ENCODE measurements at places on chromosomes 7 and 10.
A peak's percentile ranks its signal among the peaks of the same experiment; 100 is the strongest.

DNA sequence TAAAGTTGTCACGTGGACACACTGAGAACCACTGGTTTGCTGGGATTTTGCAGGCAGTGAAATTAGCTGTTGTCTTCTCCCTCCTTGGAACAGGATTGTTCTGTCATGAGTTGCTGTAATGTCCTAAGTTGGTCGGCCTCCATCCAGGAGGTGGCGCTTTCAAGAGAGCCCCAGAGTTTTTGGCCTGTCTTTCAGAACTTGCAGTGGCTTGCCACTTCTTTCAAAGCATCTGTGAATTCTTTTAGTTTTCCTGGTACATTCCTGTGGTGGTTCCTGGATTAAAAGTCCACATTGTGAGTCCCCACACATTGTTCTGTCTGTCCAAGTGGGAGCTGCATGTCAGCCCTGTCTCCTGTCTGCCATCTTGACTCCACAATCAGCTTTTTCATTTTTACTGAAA lies 133.8 kb downstream of the PON1 start:
- H3K4me1 ChIP-seq, result no peaks in the 10 kb centered on the region
- no peak overlapping the region for H3K4me3 ChIP-seq
- peak; percentile 51 for DNase-seq
- no peaks in the 10 kb centered on the region for H3K36me3 ChIP-seq

DNA sequence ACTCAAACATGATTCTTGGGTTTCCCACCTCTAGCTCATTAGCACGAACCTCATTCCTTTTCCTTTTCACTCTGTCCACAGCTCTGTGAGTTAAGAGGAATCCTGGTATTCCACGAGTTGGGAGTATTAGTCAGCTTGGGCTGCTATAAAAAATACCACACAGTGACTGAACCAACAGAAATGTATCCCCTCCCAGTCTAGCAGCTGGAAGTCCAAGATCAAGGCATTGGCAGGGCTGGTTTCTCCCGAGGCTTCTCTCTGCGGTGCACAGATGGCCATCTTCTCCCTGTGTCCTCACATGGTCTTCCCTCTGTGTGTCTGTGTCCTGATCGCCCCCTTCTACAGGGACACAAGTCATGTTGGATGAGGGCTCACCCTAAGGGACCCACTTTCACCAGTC lies 261.6 kb downstream of the TNS3 start:
- DNase-seq, result no peak

DNA sequence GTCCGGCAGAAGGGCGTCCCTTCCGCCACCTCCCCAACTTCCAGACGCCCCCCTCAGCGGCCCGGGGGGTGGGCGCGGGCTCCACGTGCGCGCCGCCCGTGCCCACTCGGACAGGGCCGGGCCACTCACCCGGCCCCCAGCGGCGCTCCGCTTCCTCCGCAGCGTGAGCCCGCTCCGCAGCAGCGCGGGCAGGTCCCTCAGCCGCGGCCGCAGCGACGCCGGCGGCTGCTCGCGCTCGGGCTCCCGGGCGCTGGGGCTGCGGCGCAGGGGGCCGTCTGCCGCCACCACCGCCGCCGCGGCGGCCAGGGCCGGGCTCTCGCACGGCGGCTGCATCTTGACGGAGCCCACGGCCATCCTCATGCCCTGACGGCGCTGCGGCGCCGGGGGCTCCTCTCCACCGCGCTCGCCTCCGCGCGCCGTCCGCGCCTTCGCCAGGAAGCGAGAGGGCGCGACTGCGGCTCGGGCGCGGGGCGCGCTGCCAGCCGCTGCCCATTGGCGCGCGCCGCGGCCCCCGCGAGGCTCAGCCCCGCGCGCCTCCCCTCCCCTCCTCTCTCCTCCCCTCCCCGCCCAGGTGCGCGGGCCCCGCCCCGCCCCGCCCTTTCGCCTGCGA lies at the start of gene RAPGEF5:
RAPGEF5 (minus strand) TSS at position 454 of the 610 bp plus-strand sequence; CDS start at position 360, 94 bp downstream.
- H3K4me1 ChIP-seq, result peaks cover 48% of the 10 kb centered on the region
- DNase-seq, result peak; percentile 88
- H3K27ac ChIP-seq, result peak within 1 kb of the TSS; percentile 79
- H3K4me3 ChIP-seq, result peak within 1 kb of the TSS; percentile 87
- no peaks in the 10 kb centered on the region for H3K27me3 ChIP-seq

GRCh38 chr10:113987805-113988204 lies 55.9 kb upstream of the ADRB1 start:
- peaks cover 3% of the 10 kb centered on the region for H3K4me1 ChIP-seq
- no peaks in the 10 kb centered on the region for H3K27me3 ChIP-seq
- H3K36me3 ChIP-seq, result no peaks in the 10 kb centered on the region
- H3K4me3 ChIP-seq, result no peak overlapping the region
- peak; percentile 37 for DNase-seq
- no peak overlapping the region for H3K27ac ChIP-seq

DNA sequence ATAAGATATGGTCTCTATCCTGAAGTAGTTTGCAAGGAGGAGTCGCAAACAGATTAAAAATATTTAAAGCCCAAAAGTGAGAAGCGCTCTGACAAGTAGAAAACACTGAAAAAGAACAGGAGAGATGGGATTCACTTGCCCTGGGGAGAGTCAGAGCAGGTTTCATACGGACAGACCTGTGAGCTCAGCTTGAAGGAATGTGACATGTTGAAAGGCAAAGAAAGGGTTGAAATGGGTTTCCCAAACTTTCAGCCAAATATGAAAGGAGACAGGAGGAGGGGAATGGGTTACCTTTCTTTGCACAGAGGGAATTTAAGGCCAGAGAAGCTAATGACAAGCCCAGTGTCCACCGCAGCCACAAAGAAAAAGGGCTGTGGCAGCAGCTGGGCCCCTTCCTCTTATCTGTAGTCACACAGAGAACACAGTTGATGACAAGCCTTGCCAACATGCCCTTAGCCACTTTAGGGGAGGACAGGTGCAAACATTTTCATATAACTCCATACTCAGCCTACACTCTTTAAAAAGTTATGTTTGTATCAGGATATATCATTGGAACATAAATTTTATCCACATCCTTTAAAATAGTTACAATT lies 14.9 kb downstream of the HOXA1 start:
- no peaks in the 10 kb centered on the region for H3K4me1 ChIP-seq
- H3K27me3 ChIP-seq, result no peaks in the 10 kb centered on the region
- H3K27ac ChIP-seq, result no peak overlapping the region
- no peaks in the 10 kb centered on the region for H3K36me3 ChIP-seq

DNA sequence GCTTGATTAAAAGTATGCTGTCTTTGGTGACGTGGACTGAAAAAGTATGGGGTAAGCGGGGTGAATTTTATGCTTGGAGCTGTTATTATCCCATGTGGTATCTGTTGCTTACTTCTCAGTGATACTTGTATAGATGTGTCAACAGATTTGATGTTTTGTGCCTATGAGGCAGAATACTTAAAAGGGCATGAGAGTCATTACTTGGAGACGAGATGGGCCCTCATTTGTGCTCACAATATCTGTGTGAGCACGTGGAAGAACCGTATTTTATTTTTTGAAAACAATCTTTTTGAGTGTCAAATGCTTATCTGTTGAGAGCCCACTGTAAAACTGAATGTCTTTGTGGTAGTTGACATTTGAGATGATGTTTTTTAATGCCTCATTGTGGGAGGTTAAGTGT lies 281.9 kb downstream of the EXOC4 start:
- H3K36me3 ChIP-seq, result no peaks in the 10 kb centered on the region
- H3K4me3 ChIP-seq, result no peak overlapping the region
- H3K4me1 ChIP-seq, result no peaks in the 10 kb centered on the region
- no peak overlapping the region for H3K27ac ChIP-seq
- DNase-seq, result no peak

GRCh38 chr7:101450064-101450463 lies 87.4 kb downstream of the COL26A1 start:
- no peaks in the 10 kb centered on the region for H3K4me1 ChIP-seq
- H3K36me3 ChIP-seq, result no peaks in the 10 kb centered on the region
- no peaks in the 10 kb centered on the region for H3K27me3 ChIP-seq

DNA sequence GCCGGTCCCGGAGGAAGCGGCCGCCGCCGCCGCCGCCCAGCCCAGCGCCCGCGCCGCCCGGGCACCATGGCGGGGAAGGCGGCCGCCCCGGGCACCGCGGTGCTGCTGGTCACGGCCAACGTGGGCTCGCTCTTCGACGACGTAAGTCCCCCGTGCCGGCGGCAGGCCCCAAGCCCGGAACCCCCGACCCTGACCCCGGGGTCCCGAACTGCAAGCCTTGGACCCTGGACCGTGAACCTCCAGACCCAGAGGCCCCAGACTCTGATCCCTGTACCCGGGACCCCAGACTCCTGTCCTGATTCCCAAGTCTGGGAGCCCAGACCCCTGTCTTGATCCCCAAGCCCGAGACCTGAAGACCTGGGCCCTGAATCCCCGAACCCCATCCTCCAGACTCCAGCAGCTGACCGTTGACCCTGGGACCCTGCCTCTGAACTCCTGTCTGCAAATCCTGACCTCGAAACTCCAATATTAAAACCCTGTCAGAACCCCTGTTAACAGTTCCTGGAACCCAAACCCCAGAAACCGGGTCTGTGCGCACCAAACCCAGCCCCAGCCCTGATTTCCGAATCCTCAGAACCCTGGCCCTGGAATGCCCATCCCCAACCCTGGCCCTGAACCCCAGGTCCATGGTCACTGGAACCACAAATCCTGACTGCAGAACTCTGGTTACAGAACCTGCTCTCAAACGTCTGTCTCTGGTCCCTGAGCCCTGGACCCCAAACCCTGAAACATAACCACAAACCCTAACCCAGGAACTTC lies 623 bp downstream of the INPP5A start:
- no peaks in the 10 kb centered on the region for H3K36me3 ChIP-seq
- no peak for DNase-seq
- H3K27me3 ChIP-seq, result no peaks in the 10 kb centered on the region
- H3K4me3 ChIP-seq, result peak overlapping the region; percentile 59

DNA sequence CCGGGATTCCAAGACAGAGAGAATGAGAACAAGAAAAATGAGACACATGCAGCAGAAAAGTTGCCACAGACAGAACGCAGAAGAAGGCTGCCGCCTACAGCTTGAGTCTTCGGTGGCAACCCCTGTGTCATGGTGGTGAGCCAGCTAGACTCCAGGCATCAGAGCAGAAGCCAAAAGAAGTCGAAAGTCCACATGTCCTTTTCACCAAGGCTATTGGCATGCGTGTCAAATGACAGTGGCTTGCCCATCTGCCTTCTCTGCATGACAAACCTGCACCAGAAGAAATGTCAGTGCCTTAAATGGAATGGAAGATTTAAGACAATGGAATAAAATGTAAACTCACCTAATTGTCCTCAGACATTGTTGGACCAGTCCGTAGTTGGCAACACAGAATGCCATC lies 93.9 kb upstream of the NPSR1 start:
- no peaks in the 10 kb centered on the region for H3K27me3 ChIP-seq
- H3K4me3 ChIP-seq, result no peak overlapping the region
- H3K4me1 ChIP-seq, result peaks cover 5% of the 10 kb centered on the region

DNA sequence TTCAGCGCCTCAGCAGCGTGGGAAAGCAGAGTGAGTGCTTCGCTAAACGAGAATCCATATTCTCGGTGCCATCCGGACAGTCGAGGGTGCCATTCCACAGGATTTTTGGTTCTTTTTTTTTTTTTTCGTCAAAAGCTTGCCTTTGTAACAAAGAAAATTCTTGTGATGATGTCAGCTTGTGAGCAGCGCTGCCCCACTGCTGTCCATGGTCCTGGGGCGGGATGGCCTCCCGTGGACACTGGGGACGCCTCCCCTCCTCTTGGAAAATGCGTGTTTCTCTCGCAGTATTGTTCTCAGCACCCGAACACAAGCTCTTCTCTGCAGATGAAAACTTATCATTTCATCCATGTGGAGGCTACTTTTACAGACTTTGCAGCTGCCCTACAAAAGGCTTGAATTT lies 477.4 kb downstream of the TCERG1L start:
- no peak overlapping the region for H3K4me3 ChIP-seq
- no peaks in the 10 kb centered on the region for H3K36me3 ChIP-seq
- no peaks in the 10 kb centered on the region for H3K4me1 ChIP-seq
- DNase-seq, result no peak

DNA sequence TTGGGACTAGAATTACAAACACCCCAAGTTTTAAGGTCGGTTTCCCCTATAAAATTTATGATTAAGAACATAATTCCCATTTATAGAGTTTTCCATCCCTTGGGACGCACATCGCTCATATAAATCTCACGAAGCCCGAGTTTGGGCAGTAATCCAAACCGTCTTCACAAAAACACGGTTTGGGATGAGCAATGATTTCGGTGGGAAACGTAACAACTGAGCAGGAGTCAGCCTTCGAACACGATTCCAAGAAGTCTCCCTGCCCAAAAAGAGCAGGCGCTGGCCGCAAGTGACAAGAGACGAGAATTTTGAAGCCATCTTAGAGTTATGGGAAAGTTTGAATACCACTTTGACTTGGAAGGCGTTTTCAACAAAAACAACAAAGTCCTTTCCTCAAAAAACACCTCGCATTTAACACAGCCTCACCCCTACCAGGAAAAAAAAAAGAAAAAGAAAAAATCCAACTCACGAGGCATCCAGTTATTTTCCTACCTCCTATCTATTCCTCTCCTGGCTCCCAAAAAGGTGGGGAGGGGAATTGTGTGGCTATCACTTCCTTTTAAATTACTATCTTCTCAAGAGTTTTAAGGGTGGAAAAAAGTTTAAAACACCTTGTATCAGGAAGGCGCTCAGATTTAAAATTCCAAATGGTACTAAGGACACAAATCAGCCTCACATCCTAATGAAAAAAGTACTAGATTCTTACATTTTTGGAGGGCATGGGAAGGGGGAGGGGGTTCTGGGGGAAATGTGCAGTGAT lies 1.6 kb downstream of the SEPHS1 start:
- H3K4me3 ChIP-seq, result peak overlapping the region; percentile 88
- no peak for DNase-seq
- H3K36me3 ChIP-seq, result peaks cover 17% of the 10 kb centered on the region
- peak overlapping the region; percentile 69 for H3K27ac ChIP-seq
- H3K4me1 ChIP-seq, result peaks cover 44% of the 10 kb centered on the region

GRCh38 chr7:30468041-30468440 lies 10.5 kb downstream of the NOD1 start:
- H3K36me3 ChIP-seq, result no peaks in the 10 kb centered on the region
- H3K27me3 ChIP-seq, result no peaks in the 10 kb centered on the region
- no peak overlapping the region for H3K4me3 ChIP-seq
- DNase-seq, result no peak

DNA sequence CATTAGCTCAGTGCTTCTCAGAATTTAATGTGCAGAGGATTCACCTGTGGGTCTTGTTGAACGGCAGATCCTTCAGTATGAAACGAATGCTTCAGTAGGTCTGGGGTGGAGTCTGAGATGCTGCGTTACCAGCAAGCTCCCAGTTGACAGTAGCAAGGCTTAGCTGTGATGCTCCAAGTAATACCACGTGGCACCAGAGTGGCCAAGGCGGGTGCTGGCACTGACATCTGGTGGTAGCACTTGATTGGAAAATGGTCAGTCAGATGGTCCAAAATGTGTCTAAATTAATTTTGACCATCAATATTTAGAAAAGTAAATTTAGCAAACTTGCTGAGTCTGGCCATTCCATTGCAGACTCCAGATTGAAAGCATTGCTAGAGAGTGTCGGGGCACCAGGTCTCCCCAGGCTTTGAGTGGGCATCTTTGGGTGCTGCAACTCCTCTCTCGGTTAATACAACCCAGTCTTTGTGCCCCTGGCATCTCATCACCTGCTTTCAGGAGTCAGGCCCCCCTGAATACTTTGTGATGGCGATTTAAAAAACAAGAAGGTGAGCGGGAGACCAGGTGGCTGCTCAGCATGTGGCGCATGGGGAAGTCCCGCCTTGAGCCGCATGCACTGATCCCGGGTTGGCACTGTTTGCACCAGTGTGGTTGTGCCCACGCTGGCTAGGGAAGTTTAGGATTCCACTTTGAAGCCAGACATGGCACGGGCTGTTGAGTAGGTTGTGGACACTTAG lies 130.1 kb downstream of the NT5C2 start:
- no peaks in the 10 kb centered on the region for H3K36me3 ChIP-seq
- peak; percentile 54 for DNase-seq
- H3K27me3 ChIP-seq, result no peaks in the 10 kb centered on the region
- no peaks in the 10 kb centered on the region for H3K4me1 ChIP-seq

All from Karpas-422 (cell line).